ENCODE measurements at places on chromosomes 6 and 20.

DNA sequence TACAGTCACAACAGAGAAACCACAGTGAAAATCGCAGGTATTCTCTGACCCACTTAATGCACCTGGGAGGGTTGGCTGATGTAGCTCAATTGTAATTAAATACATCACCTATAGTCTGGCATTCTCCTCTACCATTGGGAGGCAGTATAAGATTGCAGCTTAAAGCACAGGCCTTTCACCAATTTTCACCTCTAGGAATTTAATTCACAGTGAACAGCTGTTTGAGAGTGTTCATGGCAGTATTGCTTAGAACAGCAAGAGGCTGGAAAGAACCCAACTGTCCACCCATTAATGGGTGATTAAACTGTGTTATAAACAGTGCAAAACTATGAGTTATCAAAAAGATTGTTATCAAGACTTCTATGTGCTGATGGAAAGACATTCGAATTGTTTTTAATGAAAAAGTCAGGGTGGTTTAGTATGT is 2.0 kb downstream of the EDEM2 start:
- peak; percentile 46 for ATAC-seq

DNA sequence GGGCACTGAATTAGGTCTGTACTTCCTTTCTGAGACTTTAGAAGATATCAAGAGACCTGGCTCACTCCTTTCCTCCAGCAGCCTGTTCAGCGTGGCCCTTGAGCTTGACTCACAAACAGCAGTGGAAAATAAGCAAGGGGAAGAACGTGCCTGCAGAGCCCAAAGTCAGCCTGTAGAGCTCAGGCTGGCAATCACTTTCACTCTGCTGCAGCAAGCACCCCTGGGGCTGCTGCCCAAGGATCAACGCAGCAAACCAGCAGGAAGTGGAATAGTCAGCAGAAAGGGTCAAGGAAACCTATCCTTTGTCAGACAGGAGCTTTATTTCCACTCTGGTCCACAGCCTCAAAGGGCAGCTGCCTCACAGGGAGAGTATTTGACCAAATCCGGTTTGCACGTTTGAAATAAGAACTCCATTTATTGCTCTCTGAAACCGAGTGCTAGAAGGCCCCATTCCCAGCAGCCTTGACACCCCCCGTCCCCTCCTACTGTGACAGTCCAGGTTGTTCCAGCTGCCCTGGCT is 77.4 kb downstream of the PRDM1 start:
- peak; percentile 49 for ATAC-seq

DNA sequence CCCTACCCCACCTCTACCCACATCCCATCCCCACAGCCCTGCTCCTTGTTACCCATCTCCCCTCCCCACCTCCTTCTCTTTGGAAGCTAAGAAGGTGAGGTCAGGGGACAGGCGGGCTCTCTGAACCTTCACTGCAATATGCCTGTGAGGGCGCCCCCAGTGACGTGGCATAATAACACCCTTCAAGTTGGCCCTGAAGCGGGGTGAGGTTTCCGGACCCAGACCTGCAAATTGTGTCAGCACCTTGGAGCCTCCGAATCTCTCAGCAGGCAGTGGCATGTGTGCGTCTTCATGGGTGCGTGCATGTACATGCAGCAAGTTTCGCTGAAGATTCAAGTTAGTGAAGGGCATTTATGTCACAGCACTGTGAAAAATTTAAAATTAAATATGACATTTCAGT is 114.6 kb downstream of the SOBP start:
- ATAC-seq = peak; percentile 69

- ATAC-seq = no peak
Measured at GRCh38 chr6:132746048-132746447, 11.7 kb downstream of the VNN2 start.

GRCh38 chr6:159249128-159249527 is 79.9 kb downstream of the FNDC1 start:
- ATAC-seq = no peak

DNA sequence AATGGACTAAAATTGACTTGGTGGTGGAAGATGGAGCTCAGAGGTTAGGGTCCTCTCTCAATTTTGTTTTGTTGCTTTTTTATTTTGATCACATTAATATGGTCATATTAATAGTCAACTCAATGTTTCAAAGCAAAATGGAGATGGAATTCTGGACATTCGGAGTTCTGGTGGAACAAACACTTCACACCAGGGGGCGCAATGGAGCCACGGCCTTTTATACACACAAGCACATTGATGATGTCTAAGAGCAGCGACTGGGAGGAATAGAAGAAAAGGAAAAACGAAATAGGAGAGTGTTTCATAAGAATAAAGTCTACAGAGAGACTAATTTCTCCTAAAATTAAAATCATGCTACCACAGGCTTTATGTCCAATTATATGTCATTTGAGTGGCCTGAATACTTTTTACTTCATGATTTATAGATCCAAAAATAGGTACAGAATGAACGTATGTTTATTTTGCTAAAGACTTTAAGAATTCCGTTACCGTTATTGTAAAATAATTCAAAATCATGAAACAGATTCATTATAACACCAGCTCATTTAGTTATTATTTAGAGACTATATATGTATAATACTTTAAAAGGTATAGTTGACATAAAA is 197.6 kb upstream of the SASH1 start:
- no peak for ATAC-seq

- peak; percentile 55 for ATAC-seq
Measured at GRCh38 chr6:41694815-41695526, 40.4 kb downstream of the TFEB start.

DNA sequence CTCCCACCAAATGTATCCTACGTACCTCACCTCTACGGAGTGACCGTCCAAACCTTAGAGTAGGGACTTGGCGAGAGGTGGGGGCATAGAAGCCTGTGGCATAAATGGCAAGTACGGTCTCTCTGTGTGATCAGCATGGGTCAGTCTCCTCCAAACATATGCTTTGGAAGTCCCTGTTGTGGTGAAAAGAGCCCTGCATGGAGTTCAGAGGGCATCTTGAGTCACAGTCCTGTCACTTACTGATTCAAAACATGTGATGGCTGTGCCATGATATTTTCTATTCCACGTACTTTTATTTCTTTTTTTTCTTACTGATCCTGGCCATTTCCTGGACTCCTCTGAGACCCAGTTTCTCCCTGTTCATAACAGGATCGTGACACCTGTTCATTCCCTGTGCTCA is 67.5 kb upstream of the CEP85L start:
- ATAC-seq = no peak

- ATAC-seq = no peak
Measured at GRCh38 chr6:150328744-150329405, 39.9 kb upstream of the IYD start.

GRCh38 chr6:11009353-11009752 is 34.8 kb downstream of the ELOVL2 start:
- no peak for ATAC-seq

- peak; percentile 34 for ATAC-seq
Measured at GRCh38 chr6:14622085-14622484, 504.5 kb downstream of the CD83 start.

GRCh38 chr20:13788167-13788834 is 3.5 kb downstream of the NDUFAF5 start:
- ATAC-seq = peak; percentile 51

DNA sequence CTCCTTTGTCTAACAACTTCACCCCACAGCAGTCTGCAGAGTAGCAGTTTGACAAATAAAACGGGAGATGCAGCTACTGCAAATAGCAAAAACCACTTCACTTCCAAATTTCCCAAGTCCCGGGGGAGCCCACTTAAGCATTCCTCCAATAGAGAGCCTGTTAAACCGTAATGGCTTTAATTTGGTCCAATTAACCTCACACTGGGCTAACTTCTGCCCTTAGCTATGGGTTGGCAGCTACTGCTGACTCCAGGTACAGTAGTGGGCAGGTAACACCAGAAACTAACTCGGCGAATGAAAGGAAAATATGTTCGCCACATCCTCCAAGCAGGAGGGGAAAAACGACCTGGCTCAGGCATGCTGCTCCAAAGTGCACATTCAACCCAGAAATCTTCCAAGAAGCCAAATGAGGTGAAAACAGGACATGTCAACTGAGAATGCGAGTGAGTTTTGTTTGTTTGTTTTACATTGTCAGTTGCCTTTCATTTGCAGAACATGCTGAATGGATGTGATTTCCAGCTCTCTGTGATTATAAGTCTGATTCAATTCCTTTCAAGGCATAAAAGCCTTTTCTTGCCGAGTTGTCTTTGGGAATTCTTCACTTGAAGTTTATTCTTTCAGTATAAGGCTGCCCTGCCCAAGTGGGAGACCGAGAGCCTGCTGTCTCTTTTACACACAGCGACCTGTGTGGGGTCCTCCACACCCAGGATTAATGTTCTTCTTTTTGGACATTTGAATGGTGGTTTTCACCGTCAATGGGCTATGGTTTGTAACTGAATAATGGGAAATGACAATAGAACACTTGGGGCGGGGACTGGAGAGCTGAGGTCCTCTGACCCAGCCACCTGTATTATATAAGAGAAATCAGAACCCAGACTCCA is 117.3 kb upstream of the ARMC2 start:
- ATAC-seq = no peak

- no peak for ATAC-seq
Measured at GRCh38 chr6:81384921-81385320, 367.6 kb downstream of the TENT5A start.

DNA sequence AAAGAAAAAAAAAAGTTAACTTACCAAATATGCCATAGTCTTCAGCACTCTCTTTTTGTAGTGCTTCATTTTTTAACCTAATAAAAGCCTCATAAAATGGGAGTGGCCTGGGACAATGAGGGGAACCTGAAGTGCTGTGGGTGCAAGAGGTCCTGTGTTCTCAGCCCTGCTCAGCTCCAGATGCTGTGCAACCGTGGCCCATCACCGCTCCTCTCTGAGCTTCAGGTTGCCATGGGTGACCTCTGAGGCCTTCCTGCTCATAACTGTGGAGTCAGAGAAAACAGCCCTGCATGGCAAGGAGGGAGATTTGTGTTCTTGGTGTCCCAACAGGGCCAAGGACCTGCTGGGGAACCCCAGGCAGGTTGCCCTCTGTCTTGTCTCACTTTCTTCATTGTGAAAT is 10.0 kb downstream of the TCF15 start:
- ATAC-seq = no peak
